CD4-positive, alpha-beta T cell treated with Interleukin-2 at 100 ng/mL for 4 hours (primary cell): ENCODE measurements at places on chromosomes 12 and 14.

DNA sequence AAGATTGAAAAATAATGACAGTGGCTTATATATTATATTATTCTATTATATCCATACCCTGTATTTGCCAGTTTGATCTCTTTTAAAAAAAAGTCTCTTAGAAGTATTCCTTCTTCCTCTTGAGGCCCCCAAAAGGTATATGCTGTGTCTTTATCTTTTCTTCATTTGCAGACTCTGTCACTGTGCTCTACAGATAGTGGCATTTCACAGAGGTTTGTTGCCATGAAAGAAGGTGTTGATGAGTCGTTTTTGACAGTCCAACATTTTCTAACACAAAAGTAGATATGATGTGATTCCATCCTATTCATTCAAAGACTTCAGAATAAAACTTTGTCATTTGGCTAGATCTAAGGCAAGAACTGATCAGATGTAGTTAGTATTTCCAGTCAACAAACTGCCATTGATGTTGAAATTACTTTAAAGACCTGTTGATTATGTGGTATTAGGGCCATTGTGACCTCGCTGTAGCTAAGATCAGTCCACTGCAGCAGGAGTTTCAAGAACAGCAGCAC lies at the start of gene CCDC196:
CCDC196 (plus strand) TSS at position 462 of the 512 bp plus-strand sequence. CDS start 132 bp downstream, outside the sequence.
- DNase-seq = no peak

DNA sequence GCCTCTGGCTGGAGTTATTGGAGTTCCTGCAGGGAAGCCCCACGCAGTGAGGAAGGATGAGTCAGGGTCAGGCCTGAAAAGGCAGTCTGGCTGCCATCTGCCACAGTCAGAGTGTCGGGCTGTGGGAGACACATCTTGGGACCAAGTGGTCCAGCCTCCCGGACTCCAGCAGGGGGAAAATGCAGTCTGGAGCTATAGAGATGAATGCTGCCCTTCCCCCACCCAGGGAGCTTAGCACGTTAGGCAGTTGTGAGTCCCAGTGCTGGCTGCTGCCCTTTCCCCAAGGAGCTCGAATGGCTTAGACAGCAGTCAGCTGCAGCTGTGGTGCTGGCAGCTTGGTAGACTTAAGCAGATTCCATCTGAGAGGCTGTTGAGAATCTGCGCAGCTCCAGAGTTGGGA lies 8.2 kb upstream of the NTS start:
- no peak for DNase-seq

DNA sequence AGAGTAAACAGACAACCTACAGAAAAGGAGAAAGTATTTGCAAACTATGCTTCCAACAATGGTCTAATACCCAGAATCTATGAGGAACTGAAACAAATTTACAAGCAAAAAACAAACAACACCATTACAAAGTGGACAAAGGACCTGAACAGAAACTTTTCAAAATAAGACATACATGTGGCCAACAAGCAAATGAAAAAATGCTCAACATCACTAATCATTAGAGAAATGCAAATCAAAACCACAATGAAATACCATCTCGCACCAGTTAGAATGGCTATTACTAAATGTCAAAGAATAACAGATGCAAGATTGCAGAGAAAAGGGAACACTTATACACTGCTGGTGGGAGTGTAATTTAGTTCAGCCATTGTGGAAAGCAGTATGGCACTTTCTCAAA lies 125.8 kb downstream of the C12orf42 start:
- no peak for DNase-seq

GRCh38 chr14:81147140-81147897 lies 73.4 kb downstream of the GTF2A1 start:
- DNase-seq = no peak

DNA sequence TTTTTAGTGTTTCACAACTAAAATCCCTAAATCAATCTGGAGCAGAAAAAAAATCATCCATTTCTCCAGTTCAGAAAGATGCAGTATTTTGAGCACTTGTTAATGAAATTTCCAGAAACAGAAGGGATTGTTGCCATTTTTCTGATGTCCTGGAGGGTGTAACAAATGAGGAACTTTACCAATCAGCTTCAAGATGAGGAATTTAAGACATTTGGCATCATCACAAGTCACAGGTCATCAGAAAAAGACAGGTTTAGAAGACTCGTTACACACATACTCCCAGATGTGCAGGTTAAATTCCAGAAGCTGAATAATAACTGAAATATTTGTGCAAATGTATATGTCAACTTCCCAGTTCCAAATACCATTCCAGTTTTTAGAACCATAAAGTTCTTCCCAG lies 482 bp upstream of the PSMC1 start:
- DNase-seq = no peak

DNA sequence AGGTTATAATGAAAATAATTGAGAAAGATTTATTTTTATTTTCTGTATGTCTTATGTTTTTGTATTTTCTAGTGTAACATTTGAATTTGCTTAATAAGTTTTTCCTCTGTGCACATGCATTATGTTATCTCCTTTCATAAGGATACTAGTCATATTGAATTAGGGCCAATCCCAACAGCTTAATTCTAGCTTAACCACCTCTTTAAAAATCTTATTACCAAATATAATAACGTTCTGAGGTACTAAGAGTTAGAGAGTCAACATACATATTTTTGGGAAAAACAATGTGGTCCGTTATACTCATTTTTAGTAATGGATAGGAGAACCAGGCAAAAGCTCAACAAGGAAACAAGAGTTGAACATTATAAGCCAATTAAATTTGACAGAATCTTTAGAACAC lies 845.6 kb upstream of the SEL1L start:
- DNase-seq = no peak

DNA sequence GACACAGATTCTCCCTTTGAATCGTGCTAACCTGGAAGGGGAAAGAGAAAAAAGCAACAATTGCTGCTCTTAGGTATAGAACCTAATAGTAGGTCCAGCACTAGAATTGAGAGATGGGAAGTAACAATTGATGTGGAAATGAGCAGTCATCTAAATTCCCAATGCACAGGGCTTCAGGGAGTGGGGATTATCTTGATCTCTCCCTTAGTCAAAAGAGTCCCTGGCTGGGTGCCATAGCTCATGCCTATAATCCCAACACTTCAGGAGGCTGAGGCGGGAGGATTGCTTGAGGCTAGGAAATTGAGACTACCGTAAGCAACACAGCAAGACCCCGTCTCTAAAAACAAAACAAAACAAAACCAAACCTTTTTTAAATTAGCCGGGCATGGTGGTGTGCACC lies 4.0 kb downstream of the APOBEC1 start:
- no peak for DNase-seq

GRCh38 chr14:90785471-90785870 lies 30.8 kb downstream of the TTC7B start:
- DNase-seq = no peak

DNA sequence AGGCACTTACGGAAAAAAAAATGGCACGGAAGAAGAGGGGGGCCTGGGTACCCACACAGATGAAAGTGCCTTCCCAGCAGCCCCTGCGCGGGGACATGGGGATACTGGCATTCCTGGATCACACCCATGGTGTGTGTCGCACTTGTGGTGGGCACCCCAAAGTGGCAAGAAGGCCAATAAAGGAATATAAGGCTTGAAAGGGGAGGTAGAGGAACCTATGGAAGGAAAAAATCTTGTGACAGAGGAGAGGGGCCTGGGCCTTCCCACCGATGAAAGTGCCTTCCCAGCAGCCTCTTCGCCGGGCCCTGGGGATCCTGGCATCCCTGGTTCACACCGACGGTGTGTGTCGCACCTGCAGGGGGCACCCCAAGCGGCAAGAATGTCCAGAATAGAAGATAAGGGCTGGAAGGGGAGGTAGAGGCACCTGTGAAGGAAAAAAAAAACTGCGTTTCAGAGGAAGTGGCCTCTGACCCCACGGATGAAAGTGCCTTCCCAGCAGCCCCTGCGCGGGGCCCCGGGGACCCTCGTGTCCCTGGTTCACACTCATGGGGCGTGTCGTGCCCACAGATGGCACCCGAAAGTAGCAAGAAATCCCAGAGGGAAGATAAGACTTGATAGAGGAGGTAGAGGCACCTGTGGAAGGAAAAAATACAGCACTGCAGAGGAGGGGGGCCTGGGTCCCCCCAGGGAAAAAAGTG lies 284.0 kb downstream of the ALG10 start:
- DNase-seq = no peak

GRCh38 chr14:34211732-34212131 lies 250.3 kb downstream of the SPTSSA start:
- no peak for DNase-seq

DNA sequence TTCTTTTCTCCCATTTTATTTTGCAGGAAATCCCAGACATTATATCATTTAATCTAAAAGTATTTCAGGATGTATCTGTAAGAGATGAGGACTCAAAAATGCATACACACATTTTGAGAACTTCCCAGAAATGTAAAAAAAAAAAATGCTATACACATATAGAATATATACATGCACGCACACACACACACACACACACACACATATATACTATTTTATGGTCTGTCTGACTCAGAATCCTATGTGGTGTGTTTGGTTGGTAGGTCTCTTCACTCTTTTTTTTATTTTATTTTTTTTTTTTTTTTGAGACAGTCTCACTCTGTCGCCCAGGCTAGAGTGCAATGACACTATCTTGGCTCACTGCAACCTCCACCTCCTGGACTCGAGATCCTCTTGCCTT lies 65.5 kb downstream of the FBXO34 start:
- DNase-seq = no peak
